ENCODE measurements at places on chromosomes 2 and 18. TPM values are rescaled to one million over a fixed set of nuclear protein-coding genes. Genes with fewer than 3 reads are reported as not detected.

DNA sequence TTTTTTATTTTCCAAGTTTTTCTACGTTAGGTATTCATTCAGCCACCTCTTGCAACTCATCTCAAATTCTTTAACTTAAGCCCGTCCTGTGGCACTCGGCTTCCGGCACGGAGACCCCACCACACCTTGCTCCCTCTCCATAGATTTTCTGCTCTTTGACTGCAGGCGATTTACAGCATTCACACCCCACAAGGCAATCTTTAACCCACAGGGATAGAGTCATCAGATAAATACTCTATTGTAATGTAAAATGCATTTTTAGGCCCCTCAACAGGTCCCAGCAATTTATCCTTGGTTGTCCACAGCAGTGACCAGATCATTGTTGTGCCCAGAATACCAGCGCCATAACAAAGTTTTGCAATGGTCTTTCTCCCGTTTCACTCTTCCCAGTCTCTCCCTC lies 132.3 kb upstream of the EPHA4 start:
- no peak for DNase-seq

DNA sequence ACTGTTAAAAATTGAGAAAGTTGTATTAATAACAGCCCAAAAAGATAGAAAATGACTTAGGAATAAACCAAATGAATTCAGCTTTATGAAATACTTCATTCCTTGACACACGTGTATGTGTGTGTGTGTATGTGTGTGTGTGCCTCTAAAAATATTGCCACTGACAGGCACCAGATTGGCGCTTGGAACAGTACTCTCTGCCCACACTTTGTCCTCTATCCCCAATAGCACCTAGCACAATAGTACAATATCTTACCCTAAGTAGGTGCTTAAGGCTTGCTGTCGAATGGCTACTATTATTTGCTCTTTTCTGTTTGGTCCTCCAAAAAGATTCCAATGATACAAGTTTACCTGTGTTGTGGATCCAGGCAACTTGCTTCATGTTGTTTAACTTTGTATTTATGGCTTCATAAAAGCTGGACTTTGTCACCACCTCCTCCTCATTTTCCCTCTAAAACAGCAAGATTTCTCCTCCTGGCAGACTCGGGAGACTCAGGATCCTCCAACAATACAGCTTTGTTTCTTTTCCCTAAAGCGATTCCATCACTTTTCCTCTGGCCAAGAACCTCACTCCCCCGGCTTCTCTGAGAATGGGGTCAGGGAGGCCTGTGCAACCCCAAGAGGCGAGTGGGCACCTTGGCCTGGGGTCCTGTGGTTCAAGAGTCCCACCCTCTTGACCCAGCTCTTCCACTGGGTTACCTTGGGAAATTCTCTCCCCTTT lies 43.3 kb upstream of the LCLAT1 start:
- no peak for DNase-seq

DNA sequence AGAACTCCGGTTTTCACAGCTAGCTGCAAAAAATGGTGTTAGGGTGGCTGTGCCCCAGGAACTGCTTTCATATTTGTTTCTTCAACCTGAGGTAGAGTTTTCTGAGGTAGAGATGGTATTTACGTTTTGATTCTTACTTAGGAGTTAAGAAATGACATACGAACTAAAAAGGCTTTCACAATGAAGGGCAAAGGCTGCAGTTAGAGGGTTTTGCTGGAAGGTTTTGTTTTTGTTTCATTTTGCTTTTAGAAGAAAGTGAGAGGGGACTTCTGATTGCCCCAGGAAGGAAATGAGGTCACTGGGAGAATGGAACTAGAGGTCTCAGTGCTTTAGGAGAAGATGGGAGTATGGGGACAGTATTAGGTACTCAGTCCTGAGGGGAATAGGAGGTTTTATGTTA lies 15.5 kb downstream of the CDCA7 start:
- no peak for DNase-seq

GRCh38 chr2:225602205-225602604 lies 202.7 kb downstream of the NYAP2 start:
- DNase-seq, result no peak

- DNase-seq, result no peak
These were observed 9.4 kb downstream of the FOSL2 start for GRCh38 chr2:28401948-28402550.

GRCh38 chr18:12048827-12049175 lies 44.8 kb upstream of the ANKRD62 start:
- no peak for DNase-seq

- DNase-seq, result no peak
These were observed 232.2 kb downstream of the IKZF2 start for GRCh38 chr2:212919238-212919637.

DNA sequence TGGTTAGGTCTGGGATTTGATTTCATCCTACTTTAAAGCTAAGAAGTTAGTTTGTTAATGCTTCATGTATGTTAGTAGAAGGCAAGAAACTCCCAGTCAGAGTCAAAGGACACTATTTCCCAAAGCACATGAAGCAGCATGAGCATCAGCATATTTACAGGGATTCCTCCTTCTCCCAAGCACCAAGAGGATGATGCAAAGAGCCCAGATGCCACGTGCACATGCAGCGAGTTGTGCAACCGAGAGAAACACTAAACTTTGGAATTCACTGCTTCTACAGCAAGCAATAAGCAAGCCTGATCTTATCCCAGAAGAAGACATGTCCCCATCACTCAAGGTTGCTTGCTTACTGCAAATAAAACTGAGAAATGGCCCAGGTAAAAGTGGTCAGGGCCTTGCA lies 32.5 kb downstream of the CPO start:
- DNase-seq, result no peak

GRCh38 chr18:27363872-27364271 lies 178.8 kb upstream of the CHST9 start:
- no peak for DNase-seq

The CHRNA1 gene
- total RNA-seq, result 0.94 TPM

GRCh38 chr2:36966370-36967235 lies at the start of gene STRN:
Gene STRN, minus strand, starts transcription at chr2:36966536. Its CDS starts 73 bp downstream, at chr2:36966463.
- DNase-seq, result peak; percentile 99

The GKN2 gene
- total RNA-seq, result not detected

DNA sequence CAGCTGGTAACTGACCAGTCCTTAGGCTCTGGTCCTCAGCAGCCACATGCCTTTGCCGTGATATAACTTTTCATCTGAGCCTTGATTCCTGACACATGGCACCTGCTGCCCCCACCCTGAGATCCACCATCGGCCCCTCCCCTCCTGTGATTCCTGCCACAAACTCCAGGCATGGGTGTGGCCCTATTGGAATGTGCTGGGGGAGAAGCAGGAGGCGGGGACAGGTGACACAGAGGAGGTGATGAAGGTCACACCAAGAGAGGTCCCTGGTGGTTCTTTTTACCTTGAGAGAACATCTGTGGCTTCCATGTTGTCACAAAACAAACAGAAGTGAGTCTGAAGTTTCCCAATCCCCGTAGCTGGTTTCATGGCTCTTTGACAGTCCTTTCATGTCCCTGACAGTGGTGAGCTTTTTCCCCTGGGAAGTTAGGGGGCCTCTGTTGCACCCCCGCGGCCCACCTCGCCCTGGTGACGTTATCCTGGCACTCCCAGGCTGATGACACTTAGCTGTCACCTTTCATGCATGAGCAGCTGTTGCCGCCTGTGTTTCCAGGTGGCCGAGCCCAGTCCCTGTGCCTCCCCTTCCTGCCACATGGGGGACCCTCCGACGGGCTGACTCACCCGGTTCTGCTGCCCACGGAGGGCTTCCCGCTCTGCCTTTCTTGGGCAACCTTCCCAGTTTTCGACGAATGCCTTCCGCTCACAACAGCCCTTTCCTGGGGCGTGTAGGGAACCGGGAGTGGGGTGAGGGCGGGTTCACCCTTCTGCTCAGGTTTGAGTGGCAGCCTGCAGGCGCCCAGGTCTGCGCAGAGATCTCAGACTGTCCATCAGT lies 66.3 kb upstream of the GLI2 start:
- DNase-seq, result no peak

DNA sequence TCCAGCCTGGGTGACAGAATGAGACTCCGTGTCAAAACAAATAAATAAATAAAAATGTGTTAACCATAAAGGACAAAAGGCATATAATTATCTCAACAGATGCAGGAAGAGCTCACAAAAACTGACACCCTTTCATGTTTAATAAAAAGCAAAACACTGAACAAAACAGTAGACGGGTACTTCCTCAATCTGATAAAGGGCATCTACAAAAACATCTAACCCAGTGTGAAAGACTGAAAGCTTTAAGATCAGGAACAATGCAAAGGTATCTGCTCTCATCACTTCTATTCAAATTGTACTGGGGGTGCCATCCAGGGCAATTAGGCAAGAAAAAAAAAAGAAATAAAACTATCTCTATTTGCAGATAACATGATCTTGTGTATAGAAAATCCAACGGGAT lies 11.7 kb upstream of the NCL start:
- no peak for DNase-seq

DNA sequence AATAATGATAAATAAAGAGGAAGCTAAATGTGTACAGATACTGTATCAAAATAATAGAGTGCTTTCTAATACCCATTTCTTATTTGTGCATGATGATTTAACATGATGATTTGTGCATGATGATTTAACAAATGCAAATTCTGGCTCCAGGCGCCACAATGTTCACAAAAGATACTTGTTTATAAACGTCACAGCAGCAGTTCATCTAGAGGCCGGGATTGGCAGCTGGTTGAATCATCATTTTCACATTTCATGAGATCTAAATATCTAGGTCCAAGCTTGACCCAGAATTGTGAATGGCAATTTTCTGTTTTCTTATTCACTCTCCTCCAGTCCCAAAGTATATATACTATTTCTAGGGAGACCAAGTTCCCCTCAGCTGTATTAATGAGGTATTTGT lies 322.0 kb downstream of the SUCLG1 start:
- DNase-seq, result no peak

DNA sequence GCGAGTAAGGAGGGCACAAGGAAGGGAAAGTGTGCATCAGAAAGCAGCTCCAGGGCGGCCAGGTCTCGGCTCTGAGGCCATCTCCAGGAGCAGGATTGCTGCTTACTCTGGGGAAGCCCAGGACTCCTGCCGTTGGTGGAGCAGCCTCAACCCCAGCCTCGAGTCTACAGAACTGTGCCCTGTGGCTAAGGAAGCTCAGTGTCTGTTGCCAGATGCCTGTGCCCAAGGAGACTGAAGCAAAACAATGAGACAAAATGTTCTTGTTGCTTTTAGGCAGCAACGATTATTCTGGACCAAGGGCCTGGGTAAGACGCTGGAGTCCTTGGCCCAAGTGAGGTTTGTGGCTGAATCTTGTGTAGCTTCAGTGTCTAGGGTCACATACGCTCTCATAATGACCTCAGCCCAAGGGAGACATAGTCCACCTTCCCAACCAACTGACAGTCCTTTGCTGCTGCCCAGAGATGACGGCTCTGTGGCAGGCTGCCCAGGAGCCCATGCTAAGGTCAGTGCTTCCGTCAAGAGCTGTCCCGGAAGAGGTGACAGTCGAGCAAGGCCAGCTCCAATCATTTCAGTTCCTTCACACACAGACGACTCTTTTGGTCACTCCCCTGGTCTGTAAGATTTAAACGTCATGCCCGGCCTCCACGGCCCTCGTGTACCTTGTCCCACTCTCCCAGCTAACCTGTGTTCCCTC lies 223.8 kb downstream of the TTC32 start:
- no peak for DNase-seq

DNA sequence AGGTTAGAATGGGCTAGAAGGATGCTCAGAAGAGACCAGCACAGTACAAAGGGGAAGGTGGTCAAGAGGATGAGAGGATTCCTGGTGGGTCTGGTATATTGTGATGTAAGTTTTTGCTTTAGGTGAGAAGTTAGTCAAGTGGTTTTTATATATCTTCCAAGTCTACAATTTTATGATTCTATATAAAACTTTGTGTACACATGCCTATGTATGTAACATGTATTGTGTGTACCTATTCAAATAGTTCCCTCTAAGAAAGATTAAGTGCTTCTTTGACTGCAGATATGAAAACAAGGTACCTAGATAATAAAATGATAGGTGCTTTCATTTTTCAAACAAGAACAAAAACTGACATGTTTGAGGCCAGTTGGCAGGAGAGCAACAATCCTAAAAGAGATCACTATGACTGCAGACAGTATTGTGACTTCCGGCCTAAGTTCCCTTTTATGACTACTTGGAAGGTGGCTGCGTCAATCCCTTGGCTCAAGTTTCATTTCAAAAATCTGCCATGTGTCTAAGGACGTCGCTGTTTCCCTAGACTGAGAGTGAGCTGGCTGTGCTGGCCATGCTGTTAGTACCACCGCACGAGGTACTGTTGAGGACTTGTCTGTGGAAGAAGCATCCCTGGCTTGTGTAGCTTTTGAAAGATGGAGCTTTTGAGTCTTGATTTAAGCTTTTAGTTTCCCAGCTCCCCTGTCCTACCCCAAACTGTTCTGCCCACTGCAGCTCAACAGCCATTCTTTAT lies 123.1 kb downstream of the PRPF40A start:
- DNase-seq, result no peak

GRCh38 chr2:154259030-154259429 lies 387.3 kb downstream of the GALNT13 start:
- DNase-seq, result no peak

DNA sequence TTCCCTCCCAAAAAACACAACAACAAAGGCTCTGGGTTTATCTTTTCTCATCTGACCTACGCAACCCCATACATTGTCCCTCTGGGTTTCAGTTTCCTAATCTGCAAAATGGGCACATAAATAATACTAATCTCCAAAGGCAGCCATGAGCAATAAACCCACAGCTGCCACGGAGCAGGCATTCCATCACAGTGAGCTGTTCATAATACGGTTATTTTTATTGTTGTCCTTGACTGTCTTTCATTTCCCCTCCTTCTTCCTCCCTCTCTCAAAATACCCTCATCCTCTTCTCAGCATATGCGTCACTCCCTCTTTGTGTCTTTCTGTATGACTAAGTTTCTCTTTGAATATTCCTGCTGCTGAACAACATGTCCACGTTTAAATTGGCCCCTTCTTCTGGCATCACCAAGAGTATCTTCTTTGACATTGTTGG lies 129.8 kb upstream of the CAB39 start:
- DNase-seq, result no peak
